ENCODE measurements at places on chromosomes 2 and 18.

GRCh38 chr2:148046802-148047201 is 25.9 kb downstream of the MBD5 start:
- no peak for DNase-seq

DNA sequence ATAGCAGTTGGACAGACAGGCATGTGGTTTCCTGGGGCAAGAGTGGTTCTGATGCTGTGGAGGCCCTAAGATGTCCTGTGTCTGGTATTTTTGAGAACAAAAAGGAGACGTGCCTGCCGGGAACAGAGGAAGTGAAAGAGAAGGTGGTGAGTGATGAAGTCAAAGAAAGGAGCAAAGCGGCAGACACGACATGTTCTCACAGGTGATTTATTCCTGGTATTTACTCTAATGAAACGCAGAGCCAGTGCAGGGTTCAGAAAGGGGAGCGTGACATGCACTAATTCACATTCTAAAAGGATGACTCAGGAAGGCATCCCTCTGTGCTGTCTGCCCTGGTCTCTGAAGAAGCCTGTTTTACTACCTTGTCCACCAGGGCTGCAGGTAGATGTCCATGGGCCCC is 211.0 kb downstream of the KCNE4 start:
- no peak for DNase-seq

GRCh38 chr2:137316075-137316474 is 550.7 kb downstream of the THSD7B start:
- DNase-seq, result no peak

DNA sequence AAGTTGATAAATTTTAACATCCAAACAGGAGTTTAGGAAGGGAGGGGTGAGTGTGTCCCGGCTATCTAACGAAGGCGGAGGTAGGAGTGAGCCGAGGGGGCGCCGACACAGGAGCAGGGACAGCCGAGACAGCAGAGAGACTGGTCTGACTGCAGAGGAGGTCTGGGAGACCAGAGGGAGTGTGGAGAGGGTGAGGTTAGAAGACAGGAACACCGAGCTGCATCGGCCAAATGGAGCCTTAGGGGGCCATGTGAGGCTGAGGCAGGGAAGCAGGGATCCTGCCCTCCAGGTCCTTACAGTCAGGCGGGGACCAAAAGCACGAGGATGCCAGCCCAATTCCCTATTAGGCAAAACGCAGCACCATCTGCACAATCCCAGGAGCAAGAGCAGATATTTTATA is 67.0 kb downstream of the SFXN5 start:
- no peak for DNase-seq

- DNase-seq, result no peak
These were observed 153.4 kb downstream of the MBP start for GRCh38 chr18:76979111-76979751.

GRCh38 chr2:118657466-118657865 is 190.0 kb downstream of the EN1 start:
- no peak for DNase-seq

DNA sequence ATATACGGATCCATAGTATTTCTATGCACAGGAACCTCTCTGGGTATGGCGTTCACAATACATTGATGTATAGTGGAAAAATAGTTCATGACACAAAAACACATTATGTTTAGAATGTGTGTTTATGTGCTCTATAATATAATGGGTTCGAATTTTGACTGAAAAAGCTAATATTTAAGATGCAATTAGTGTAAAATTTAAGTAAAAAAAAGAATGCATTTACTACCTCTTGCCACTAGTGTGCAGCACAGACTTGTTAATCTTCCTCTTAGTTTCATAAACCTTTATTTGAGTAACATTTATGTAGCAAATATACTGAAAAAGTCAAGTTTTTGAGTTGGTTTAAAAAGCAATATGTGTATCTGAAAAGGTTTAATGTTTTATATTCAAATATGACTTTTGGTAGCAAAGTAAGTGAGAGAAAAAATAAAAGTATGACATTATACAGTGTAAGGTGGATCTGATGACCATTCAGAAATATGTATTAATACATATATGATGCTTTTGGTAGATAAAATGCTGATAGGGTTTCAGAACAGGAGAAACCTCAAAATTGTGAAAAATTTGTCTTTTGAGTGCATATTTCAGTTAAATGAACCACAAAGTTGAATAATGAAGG is 49.4 kb downstream of the CCDC102B start:
- DNase-seq, result peak; percentile 4

GRCh38 chr2:165373278-165374010 is 96.1 kb upstream of the CSRNP3 start:
- DNase-seq, result no peak

- DNase-seq, result peak; percentile 95
These were observed at the start of gene TMEM131 for GRCh38 chr2:97995734-97996624. Gene TMEM131 (minus strand): TSS chr2:97995948. CDS start chr2:97995662, 286 bp downstream.

DNA sequence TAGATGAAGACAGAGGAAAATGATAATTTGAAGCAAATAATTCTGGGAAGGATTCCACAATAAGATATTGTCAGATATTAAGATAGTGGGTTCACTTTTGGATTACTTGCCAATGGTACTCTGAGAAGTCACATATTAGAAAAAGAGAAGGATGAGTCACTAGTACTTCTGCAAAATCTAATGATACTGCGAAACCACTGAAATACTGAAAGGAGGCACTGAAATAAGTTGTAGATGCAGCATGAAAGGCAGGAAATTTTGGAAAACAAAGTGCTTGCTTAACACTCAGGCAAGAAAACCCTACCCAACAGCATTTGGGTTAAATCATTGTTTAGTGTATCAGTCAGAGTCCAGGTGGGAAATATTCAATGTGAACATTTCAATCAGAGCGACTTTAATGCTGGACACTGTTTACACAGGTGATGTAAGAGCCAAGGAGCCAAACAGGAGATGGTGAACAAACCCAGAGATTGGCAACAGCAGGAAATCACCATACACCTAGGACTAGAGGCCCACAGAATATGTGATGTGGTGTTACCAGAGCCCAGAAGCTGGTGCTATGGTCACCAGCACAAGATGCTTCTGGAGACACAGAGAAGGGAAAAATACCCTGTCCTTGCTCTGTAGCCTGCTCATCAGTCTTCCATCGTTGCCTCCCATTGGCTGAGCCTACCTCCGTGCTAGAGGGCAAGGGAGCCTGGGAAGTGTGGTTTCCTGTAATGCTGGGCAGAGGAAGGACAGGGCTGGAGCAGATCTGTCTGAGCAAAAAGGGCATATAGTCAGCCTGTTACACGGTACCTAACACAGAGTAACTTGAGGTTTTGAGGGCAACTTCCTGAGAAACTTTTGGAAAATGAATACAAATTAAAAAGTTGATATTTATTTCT is 204.7 kb upstream of the ITGA4 start:
- DNase-seq, result no peak

DNA sequence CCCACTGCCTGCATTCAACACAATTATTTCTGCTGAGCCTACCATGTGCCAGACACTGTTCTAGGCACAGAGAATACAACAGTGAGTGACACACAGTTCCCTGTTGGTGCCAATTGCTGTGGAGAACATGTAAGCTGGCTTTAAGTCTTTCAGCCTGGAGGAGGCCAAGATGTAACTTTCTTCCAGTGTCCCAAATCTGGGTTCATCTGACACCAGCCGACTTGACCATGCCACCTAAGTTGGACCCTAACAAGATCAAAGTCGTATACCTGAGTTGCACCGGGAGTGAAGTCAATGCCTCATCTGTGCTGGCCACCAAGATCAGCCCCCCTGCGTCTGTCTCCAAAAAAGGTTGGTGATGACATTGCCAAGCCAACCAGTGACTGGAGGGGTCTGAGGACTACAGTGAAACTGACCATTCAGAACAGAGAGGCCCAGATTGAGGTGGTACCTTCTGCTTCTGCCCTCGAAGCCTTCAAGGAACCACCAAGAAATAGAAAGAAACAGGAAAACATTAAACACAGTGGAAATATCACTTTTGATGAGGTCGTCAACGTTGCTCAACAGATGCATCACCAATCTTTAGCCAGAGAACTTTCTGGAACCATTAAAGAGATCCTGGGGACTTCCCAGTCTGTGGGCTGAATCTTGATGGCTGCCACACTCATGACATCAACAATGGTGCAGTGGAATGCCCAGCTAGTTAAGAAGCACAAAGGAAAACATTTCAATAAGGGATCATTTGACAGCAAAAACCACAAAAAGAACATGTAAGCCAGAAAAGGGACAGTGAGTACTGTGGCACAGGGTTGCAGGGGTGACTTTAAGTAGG is 6.3 kb downstream of the TRABD2A start:
- peak; percentile 56 for DNase-seq

- DNase-seq, result no peak
These were observed 257.2 kb downstream of the INSIG2 start for GRCh38 chr2:118345465-118345864.

DNA sequence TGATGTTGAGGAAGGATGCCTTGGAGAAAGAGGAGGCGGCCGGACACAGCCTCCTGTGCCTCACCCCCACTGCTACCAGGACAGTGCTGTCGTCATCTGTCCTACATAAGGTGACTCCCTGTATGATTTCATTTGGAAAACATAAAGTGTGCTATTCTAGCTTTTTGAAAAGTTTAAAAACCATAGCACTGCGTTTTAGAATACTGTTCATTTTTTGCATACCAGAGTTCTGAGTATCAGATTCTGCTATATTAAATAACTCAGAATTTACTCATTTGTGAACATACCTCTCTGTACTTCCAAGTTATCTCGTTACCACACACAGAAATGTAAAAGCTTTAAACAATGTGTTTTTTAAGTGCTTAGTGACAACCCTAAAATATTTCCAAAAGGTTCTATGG is 302.9 kb downstream of the LRRTM1 start:
- no peak for DNase-seq

GRCh38 chr2:102021779-102022178 is 30.0 kb downstream of the IL1R2 start:
- DNase-seq, result no peak

All from CD4-positive, alpha-beta T cell treated with Interleukin-12 subunit alpha and Interleukin-12 subunit beta, for 1 hour (primary cell).